ENCODE measurements at places on chromosomes 7 and 10. TPM values are rescaled to one million over a fixed set of nuclear protein-coding genes. Genes with fewer than 3 reads are reported as not detected.

GRCh38 chr10:97321032-97321803 is 2.1 kb downstream of the FRAT1 start:
- no peak for DNase-seq

Gene ALOX5
- total RNA-seq, result not detected

DNA sequence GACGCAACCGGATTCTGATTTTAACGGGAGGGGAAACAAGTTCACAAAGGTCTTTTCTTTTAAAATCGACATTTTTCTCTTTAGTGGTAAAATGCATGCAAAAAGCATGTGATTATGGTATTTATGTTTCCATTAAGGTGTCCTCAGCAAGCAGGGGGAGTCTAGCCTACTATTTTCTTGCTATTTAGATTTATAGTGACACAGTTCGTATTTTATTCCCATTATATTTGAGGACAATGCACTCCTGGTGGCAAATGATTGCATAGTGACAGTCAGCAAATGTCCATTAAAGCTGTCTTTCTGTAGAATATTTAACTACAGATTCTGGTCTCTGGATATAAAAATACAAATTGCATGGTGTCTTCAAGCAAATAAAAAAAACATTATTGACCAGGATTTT is 554.2 kb downstream of the PARD3 start:
- no peak for DNase-seq

DNA sequence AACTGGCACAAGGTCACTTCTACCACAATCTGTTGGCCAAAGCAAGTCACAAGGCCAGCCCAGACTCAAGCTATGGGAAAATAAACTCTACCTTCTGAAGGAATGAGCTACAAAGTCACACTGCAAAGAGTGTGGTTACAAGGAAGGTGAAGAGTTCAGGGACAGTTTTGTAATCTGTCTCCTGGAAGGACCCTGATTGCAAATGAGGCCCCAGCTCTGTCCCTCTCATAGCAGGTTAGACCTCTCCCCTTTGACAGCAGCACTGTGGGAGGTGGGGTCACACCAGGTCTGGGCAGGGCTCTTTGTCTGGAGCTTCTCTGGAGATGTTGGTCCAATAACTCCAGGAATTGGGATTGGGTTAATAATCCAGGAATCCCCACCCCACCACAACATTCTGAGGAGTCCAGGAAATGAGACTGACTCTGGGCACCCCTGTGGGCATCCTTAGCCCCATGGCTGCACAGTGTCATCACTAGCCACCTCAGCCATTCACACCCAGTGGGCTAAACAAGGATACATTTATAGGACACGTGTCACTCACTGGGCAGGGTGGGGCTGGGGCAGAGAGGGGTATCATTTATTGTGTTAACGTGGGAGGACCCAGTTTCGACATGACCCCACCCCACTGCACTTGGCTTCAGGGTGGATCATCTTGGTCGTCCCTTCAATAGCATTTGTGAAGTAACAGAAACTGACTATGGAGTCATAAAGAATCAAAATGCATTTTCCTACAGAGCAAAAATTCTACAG is 23.7 kb upstream of the C10orf105 start:
- no peak for DNase-seq

DNA sequence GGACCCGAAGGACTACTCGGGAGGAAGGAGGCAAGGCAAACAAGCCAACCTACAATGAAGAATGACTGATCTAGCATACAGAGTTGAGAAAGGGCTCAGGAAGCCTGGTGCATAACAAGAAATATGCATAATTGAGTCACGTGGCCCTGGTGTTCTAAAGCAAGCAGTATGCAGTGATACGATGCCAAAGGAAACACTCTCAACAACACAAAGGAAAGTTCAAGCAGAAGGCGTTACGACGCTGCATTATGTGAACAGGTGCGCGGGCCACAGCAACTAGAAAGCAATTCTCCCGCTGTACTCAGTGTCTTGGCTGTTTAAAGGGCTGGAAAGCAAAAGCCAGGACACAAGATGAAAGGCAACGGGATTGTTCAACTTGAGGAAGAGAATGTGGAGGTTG is 100.8 kb downstream of the PRTFDC1 start:
- DNase-seq, result no peak

GRCh38 chr7:141676618-141677017 is 25.3 kb downstream of the DENND11 start:
- no peak for DNase-seq

DNA sequence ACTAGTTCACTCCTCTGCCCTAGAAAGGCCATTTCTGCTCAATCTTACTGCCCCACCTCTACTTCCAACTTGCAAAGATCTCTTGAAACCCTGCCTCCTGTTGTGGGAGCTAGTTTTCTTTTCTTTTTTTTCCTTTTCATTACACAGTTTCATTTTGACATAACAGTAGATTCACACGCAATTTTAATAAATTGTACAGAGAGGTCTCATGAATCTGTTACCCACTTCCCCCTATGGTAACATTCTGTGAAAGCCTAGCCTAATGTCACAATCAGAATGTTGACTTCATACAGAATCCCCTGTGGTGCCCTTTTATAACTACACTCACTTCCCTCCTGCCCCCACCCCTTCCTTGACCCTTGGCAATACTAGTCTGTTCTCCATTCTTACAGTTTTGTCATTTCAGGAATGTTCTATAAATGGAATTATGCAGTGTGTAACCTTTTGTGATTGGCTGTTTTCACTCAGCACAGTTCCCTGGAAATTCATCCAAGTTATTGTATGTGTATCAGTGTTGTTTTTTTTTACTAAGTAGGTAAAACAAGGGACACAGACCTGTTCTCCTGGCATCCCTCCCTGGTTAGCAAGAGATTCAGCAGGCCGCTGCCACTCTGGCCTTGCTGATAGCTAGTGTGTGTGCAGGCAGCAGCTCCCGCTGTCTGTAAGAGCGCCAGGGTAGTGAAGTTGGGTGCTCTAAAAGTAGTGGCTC is 21.5 kb downstream of the CHST3 start:
- DNase-seq, result peak; percentile 79

DNA sequence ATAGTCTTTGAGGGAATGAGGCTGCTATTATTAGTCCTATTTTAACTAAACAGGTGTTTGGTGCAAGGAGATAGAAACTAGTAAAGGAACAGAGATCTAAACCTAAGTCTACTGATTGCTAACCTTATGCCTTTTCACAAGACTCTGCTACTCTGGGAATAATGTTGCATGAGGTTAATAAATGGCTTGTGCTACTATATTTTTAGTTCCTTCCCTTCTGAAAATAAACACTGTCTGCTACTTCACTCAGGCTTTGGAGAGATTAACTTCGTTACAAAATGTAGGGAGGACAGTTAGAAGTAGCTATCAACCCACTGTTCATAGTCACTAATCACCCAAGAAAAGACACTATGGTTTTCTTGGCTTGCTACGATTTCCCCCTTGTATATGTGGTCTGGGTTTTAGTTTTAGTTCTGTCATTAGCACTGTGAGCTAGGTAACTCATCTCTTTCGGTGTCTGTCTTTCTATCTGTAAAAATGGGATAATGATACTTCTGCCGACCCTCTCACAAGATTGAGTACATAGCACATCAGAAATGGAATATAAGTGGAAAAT is 296.2 kb downstream of the LRRTM3 start:
- no peak for DNase-seq
